ENCODE measurements at places on chromosomes 11 and 22.

DNA sequence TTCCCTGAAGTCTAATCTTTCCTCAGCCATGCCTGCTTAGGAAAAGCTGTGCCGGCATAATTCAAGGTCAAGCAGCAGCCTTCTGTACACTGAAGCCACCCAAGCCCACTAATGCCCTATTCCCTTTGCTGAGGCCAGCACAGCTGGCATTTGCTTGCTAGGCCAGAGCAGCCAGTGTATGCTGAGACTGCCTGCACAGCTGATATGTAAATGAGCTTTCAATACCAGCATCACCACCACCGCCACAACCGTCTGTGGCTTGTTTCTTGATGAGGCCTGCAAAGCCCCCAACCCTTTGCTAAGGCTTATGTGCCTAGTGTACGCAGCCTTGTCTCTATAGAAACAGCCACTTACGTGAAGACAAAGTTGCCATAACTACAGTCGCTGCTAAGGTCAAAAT is 56.3 kb upstream of the TNRC6B start:
- no peak for DNase-seq

GRCh38 chr22:30023099-30023660 is 57.1 kb upstream of the HORMAD2 start:
- DNase-seq: no peak

DNA sequence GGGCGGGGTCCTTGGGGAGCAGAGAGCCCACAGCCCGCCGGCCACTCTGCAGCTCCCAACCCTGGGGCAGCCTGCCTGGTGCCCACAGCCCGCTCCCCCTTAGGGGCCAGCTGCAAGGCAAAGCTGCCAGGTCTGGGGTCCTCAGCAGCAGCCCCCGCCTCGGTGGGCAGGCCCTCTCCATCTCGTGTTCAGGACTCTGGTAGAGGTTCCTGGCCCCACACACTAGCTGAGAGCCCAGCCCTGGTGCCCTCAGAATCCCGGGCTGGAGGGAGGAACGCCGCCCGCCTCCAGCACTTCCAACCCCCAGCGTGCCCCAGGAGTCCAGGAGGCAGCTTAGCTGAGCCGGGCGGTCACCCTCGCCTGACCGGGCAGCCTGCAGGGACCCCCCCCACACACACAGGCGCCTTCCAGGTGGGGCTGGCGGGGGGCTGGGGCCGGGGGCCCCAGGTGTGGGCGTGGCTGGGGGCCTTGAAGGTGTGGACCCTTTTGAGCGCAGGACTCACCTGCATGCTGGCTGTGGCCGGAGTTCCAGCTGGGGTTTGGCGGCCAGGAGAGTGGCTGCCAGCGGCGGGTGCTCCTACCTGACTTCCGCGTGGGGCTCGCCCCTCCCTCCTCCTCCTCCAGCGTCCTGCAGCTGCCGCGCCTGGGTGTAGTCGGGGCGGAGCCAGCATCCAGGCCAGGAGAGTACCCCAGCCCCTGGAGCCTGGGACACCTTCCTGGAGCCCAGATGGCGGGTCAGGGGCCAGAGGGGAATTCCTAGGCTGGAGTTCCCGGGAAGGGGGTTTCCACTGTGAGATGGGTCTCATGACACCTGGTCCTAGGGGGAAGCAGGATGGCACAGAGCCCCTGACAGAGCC is at the start of gene ANO9:
TSS of gene ANO9 (minus strand) at position 594 of the 857 bp plus-strand sequence. CDS start at position 509, 85 bp downstream.
- no peak for DNase-seq

GRCh38 chr11:116840224-116840745 is 2.9 kb upstream of the APOA1 start:
- DNase-seq: no peak

DNA sequence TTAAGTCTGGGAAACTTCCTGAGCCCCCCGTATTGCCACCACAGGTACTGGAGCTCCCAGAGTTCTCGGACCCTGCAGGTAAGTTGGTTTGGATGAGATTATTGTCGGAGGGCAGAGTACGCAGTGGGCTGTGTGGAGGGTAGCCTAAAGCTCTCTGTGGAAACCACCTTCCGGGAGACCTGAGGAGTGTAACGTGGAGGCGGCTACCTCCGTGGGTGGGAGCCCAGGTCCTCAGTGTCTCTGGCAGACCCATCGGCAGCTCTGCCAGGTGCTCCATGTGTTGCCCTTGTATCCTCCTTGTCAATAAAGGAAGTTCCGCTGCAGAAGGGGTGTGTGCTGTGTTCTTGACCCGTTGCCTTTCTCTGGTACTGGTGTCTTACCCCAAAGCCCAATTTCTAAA is 61.4 kb downstream of the SYT13 start:
- DNase-seq: no peak

- DNase-seq: no peak
Measured at GRCh38 chr11:109845437-109845836, 247.8 kb upstream of the ZC3H12C start.

DNA sequence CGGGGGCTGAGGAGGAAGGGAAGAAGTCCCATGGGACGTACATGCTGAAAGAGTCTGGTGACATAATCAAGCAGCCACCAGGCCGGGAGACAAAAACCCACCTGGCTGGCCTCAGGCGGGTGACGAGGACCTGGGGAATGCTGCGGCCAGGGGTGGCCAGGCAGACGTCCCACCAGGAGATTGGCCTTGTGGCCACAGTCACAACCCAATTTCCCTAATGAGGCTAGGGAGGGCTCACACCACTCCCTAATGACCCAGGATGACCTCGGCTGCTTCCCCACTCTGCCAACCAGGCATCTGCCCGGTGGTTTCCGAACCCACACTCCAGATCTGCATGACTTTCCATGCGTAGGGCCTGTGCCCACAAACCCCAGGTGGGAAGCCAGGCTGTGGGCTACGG is 66.9 kb downstream of the SCUBE1 start:
- no peak for DNase-seq

- DNase-seq: no peak
Measured at GRCh38 chr22:37266581-37267134, 15.7 kb upstream of the CYTH4 start.

GRCh38 chr11:58945663-58946062 is 6.4 kb downstream of the GLYATL1 start:
- no peak for DNase-seq

DNA sequence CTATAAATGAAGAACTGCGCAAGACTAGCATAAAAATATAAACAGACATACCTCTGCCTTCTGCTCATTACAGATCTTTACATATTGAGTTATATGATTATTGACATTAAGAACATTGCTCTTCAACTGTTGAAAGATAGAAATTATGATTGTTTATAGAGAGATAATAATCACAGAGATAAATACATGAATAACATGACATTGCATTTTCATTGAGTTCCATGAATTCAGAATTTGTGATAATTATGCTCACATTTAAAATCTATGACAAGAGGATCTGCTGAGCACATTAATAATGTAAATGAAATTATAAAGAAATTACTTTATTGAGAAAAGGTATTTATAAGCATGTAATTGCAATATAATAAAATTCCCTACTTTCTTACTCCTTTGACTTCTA is 24.8 kb downstream of the KIF18A start:
- DNase-seq: no peak

GRCh38 chr11:74468936-74469335 is 1.6 kb upstream of the KCNE3 start:
- DNase-seq: no peak

GRCh38 chr11:77213029-77213579 is 85.1 kb downstream of the MYO7A start:
- DNase-seq: no peak

GRCh38 chr22:23552573-23552972 is 27.5 kb downstream of the IGLL1 start:
- no peak for DNase-seq

DNA sequence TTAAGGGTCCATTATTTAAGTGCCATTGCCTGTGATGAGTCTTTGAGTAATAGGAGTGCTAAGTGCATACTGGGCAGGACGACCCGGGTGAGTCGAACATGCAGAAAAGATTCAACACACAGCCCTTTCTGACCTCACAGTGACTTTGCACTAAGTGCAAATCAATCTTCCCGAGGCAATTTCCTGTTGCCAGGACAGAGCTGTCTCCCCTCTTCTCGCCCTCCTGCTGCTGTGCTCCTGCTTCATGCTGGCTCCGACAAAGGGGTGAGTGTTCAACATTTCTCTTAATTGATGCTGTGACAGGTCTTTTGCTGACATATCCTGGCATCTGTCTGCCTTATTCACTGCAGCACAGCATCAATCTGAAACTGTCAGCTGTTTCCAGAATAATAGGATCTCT is 42.0 kb downstream of the MCHR1 start:
- DNase-seq: no peak

GRCh38 chr11:57514538-57515331 is 767 bp downstream of the SLC43A1 start:
- DNase-seq: no peak

DNA sequence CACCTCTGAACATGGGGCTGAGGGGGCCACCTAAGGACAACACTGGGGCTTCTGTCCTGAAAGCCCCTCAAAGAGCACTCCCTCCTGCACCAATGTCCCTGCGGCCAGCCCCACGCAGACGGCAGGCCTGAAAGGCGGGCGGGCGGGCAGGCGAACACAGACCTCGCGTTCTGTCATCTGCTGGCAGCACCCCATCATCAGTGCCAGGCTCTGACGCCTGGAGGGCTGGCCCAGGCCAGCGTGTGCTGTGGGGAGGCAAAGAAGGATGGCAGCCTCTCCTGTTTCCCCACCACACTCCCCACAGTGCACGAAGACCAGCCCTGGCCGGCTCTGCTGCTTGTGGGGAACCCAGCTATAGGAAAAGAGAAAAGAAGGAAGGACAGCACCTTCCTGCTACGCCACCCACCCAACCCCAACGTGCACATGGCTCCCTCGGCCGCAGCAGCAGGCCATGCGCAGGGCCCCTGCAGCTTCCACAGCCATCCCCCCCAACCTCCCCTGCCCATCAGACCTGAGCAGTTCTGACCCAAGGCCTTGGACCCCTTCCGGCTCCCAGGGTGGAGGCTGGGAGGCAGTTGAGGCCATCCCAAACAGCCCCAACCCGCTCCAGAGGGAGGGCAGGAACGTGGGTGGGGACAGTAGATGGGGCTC is 3.5 kb downstream of the SBF1 start:
- no peak for DNase-seq

DNA sequence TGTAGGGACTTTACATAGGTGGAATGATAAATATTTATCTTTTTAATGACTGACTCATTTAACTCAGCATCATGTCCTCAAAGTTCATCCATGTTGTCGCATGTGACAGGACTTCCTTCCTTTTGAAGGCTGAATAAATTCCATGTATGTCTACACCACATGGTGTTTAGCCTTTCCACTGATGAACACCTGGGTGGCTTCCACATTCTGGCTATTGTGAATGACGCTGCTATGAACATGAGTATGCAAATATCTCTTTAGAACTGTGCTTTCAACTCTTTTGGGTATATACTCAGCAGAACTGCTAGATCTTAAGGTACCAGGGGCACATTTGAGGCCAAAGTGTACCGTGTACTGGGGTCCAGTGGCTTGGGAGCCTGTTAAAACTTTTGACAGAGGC is 24.1 kb downstream of the LARGE1 start:
- no peak for DNase-seq
